ENCODE measurements at places on chromosomes 12 and 14.

GRCh38 chr12:81203671-81204204 is 125.9 kb downstream of the ACSS3 start:
- no peak for DNase-seq

- no peak for DNase-seq
Measured at GRCh38 chr14:69675877-69676416, 64.6 kb downstream of the SUSD6 start.

GRCh38 chr12:77645966-77646598 is 184.6 kb upstream of the NAV3 start:
- no peak for DNase-seq

DNA sequence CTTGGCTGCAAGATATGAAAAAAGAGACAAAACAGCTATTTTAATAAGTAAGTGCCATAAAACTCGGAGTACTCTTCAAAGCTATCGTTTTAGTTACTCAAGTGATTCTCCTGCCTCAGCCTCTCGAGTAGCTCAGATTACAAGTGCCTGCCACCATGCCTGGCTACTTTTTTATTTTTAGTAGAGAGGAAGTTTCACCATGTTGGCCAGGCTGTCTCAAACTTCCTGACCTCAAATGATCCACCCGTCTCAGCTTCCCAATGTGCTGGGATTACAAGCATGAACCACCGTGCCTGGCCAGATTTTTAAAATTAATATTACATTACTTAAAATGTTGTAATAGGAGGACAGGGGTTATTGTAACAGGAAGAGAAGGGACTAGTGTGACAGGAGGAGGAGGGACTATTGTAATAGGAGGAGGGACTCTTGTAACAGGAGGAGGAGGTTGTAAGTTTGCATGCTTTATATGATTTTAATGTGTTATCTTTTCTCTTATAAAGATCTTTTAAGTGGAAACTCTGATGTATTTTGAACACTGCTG is 61.3 kb downstream of the KITLG start:
- DNase-seq = no peak

DNA sequence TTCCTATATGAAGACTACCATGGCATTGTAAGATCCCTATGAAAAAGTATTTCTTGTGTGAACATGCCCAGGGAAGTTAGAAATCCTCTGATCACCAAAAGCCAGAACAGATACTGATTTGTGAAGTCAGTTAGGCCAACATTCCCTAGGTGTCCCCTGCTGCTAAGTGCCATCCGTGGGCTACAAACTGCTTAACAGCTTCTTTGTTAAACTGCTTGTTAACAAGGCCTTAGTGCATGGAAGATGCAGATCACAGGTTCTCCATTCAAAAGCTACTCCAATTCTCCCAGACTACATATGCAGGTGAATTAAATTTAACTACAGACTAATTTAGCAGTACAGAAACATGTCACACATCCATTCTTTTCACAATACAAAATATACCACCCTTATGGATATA is 108.2 kb downstream of the PRICKLE1 start:
- DNase-seq = no peak

DNA sequence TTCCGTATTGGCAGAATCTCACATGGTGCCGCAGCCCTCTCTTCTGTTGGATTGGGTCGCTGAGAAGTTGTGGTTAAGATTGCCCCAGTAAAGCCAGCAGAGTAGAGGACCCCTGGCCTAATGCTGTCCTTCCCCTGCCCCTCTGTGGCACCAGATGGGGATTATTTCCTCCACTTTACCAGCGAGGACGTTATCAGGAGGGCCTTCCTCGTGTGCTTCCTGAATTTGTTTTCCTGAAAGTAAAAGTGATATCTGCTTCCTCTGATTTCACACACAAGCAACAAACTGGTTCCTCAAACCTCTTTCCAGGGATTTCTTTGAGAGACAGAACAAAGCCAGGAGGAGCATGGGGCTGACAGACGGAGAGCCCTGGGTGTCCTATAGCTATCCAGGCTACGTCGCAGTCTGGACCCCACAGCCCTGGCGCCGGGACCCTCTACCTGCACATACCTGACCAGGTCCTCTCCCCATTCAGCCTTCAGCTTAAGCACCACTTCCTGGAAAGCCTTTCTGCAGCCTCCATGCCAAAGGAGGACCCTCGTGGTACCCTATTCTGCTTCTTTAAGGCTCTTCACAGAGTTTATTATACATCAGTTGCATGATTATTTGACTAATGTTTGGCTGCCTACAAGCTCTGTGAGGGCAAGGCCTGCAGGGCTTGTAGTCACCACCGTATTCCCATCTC is 314.8 kb upstream of the FKBP4 start:
- no peak for DNase-seq

- no peak for DNase-seq
Measured at GRCh38 chr14:90739318-90740068, 76.7 kb downstream of the TTC7B start.

GRCh38 chr12:6948873-6949594 is 2.1 kb upstream of the PTPN6 start:
- DNase-seq = no peak

DNA sequence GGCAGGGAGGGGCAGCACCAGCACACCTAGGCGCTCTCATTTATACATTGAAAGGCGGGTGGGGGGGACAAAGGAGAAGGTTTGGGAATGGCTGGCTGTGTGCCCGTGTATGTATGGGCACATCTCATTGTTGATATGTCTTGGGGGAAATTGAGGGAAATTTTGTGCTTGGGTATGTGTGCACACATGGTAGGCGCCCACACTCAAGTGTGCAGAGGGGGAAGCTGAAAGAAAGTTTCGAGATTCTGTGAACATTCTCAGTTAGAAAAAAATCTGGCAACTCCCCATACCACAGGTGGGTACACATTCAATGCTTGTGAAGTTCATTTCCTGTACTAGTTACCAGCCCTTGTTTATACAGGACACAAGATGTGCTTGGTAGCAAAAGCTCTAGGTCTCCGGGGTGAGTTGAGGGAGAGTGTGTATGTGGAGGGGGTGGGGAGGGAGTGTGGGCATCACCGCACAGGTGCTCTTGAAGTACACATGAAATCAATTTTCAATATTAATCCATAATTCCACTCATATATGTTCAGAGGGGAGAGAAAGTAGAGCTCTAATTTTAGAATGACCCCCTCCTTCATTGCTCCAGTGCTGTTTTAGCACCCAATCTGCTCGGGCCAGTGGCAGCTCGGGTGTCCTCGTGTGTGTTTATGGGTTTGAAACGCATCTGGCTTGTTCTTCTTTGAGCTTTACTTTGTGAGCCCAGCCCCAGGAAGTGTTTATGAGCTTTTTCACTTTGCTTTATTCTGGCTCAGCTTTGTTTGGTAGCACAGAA is 286.0 kb downstream of the ZFP36L1 start:
- DNase-seq = no peak

DNA sequence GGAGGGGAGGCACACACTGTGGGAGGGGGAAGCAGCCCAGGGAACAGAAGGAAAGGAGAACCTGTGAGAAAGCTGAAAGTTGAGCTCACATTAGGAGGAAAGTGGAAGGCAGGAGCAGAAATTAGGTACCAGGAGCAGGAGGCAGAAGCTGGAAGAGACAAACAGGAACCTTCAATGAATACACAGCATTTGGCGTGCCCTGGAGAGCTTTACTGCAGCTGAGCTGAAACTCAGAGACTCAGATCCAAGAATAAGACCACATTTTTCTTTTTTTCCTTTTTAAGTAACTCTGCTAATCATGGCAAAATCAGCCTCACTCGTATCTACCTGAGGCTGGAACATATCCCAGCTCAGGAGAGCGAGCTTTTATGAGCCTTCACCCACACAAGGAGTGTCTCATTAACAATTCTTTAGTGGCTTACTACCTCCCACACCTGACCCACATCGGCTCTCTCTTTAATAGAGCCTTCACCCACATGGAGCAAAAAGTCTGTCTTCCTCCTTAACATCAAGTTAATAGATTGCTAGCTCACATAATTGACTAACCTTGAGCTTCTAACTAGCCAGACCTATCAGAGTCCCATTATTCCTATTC is 18.2 kb upstream of the CERS5 start:
- no peak for DNase-seq

GRCh38 chr14:63725786-63726460 is 1.9 kb downstream of the SGPP1 start:
- DNase-seq = no peak

- DNase-seq = no peak
Measured at GRCh38 chr12:93203361-93203760, 174.4 kb upstream of the NUDT4 start.

DNA sequence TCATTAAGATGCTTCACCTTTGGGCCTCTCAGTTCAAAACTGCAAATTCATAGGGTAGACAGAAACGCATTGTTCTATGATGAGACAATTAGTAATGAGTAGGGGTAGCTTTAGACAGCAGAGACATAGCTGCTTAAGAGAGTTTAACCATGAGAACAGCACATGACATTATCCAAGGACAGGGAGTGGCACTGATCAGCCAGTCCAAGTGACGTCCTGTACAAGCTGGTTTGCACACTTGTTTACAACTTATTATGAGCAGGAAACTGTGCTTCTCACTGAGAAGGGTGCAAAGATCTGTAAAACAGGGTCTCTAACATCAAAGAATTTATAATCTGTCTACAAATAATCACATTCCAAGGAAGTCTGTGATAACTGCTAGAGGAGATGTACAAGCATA is 11.2 kb upstream of the SRSF5 start:
- no peak for DNase-seq

- DNase-seq = no peak
Measured at GRCh38 chr12:42508913-42509460, 80.6 kb downstream of the PRICKLE1 start.

DNA sequence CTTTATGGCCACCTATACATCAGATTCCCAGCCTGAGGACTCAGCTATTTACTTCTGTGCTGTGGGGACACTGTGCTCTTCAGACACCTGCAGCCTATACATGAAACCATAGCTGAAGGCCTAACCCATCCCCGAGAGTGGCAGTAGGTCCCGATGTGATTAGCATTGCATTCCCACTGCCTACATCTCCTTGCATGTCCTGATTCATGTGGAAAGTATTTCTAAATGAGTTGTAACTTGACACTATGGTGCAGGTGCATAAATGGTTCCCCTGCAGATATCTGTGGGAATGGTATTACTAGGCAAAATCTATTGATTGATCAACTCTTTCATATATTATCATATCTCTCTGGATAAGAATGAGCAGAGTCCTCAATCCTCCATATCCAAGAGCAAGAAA is 433.5 kb downstream of the DAD1 start:
- DNase-seq = no peak

- no peak for DNase-seq
Measured at GRCh38 chr12:123488539-123489230, 30.7 kb downstream of the SNRNP35 start.

DNA sequence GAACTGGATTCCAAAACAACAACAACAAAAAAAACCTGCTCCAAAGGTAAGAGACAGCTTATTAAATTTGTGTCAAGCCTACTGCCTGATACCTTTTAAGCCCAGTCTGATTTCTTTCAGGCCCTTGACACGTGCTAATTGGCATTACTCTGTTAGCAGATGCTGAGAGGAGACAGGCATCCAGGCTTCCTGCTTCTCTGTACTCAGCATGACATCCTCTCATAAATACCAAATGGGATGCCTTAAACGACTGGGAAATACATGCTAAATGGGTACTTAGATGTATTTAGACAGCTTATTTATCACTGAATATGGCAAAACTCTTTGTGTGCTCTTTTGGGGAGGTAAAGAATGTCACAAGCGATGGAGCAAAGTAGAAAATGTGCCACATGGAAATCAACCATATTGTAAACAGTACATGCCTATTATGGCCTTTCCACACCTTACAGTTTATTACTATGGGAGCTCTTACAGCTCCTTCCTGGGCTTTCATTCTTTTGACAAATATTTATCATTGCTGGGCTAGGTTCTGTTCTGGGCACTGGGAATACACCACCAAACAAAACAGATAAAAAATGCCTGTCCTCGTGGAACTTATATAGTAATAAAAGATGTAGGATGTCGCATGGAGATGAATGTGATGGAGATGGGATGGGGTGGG is 11.5 kb upstream of the PCED1B start:
- no peak for DNase-seq

DNA sequence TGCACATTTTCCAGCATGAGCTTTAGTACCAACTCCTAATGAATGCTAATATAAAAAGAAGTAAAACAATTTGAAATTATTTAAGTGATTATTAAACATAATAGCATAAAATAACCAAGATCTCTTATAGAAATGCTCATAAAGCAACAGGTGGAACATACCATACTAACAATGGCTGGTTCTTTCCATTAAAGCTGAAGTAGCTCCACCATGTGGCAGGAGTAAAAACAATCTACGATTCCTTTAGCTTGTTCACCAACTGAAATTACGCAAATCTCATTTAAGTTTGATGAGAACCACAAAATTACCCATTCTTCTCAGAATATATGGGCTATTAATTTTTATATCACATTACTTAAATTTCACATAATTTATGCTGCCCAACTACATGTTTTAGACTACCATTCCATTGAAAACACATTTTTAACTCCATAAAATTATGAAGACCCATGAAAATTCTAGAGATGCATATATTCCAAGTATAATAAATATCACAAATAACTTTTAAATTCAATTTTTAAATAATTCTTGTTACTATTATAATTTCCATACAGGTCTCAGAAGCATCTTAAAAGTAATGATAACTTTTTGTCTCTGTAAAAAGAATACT is 213.6 kb downstream of the DAD1 start:
- no peak for DNase-seq

GRCh38 chr12:64054079-64054520 is 168.0 kb downstream of the KICS2 start:
- DNase-seq = no peak

DNA sequence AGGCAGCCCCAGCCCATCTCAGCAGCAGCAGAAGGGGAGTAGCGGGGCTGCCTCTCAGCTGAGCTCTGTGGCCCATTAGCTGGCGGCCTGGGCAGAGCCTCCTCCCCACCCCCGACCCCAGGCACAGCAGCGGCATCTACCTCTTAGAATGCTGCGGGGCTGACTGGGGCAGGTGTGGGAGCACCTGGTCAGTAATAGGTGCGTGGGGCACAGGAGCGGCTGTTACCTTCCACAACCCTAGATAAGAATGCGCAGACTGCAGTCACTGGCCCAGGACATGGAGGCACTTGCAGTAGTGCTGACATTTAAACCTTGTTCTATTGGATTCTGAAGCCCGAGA is 35.6 kb downstream of the SYNE3 start:
- no peak for DNase-seq

DNA sequence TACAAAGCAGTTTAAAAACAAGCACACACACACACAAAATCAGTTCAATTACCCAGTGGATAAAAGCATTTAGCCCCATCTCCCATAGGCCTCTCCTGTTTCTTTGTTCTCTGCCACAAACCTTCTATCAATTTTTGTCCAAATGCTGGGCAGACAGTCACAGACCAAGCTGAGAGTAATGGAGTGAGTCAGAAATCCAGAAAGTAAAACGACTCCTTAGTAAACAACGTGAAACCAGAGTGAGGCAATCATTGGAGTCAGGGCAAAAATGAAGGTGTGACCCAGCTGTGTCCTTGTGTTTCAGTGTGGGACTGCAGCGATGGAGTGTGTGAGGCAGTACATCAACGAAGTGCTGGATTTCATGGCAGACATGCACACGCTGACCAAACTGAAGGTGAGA is 102.0 kb downstream of the PRIMA1 start:
- no peak for DNase-seq

DNA sequence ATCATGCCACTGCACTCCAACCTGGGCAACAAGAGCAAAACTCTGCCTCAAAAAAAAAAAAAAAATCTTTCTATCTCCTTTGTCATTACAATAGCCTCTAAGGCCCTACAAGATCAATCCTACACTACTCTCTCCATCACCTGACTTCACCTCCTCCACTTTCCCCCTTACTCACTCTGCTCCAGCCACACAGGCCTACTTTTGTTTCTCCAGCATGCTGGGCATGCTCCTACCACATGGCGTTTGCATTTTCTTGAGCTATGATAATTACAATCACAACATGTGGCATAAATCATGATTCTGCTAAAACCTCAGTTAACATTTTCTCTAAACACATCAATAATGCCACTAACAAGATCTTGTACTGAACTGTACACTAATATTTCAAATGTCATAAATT is 7.8 kb downstream of the PPP1R13B start:
- DNase-seq = no peak

All from stimulated activated CD8-positive, alpha-beta memory T cell treated with anti-CD3 and anti-CD28 coated beads, Interleukin-2, amount 100 ng/mL, for 1 hour (primary cell).